ENCODE measurements at places on chromosomes 6 and 20.
A peak's percentile ranks its signal among the peaks of the same experiment; 100 is the strongest.

- no peak for DNase-seq
These were observed 99.6 kb upstream of the TMEM170B start for GRCh38 chr6:11437824-11438459.

- DNase-seq = peak; percentile 42
These were observed 55.9 kb upstream of the TRAF3IP2 start for GRCh38 chr6:111661541-111662061.

- no peak for DNase-seq
These were observed 216.9 kb upstream of the SMLR1 start for GRCh38 chr6:130610303-130610702.

- DNase-seq = no peak
These were observed 73.0 kb downstream of the PKHD1 start for GRCh38 chr6:52014391-52014790.

- DNase-seq = no peak
These were observed 166.8 kb downstream of the DST start for GRCh38 chr6:56475736-56476457.

DNA sequence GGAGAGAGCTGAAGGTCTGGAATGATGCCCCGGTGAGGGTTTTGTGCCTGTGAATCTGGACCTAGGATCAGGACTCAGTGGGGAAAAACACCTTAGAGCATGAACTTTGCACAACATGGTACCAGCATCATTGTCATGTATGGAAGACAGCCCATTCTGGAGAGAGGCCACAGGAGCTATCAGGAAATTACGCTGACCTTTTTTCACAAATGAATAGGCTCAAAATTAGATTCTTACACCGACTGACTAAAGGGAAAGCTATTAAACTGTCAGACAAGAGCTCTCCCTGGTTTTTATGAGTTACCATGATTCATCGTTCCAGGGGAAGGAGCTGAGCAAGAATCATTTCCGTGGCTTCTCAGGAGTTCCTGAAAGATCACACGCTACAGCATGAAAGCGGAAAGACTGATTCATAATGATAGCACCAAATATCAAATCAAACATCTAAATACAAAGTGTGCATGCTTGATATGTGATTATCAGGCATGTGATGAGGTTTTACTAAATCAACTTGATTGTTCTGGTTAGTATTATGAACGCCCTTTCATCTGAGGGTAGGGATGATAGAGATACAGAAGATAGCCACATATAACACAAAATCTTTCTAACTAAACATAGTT is 224.9 kb upstream of the SMLR1 start:
- DNase-seq = no peak

DNA sequence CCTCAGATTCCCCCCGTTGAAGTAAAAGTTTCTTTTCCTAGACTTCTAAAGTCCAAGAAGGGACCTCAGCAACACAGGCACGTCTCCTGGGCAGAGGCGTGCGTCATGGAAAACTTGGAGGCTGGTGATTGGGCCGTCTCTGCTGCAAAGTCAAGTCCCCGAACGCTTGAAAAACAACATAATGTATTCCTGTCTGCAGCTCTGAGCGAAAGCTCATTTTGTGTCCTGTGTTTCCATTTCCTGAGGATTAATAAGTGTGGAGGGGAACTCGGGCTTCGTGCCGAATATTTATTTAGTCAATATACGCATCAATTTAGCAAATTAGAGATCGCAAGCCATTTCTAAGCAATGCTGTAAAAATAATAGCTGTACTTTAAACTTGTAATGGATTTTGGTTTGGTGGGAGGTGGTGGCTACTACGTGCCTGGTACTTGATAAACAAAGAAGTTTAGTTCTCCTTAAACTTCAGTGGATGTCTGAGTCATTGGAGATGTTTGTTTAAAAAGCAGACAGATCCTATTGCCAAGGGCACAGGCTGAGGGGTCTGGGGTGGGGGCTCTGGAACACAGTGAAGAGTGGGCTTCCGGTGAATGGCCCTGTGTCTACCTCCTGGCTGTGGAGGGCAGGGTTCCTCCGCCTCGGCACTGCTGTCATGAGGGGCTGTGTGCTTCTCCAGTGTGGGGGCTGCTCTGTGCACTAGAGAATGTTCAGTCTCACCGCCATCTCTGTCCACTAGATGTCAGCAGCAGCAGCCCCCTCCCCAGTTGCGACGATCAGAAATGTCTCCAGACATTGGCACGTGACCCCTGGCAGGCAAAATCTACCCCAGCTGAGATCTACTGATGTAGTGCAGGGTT is 21.8 kb downstream of the PCK1 start:
- no peak for DNase-seq

DNA sequence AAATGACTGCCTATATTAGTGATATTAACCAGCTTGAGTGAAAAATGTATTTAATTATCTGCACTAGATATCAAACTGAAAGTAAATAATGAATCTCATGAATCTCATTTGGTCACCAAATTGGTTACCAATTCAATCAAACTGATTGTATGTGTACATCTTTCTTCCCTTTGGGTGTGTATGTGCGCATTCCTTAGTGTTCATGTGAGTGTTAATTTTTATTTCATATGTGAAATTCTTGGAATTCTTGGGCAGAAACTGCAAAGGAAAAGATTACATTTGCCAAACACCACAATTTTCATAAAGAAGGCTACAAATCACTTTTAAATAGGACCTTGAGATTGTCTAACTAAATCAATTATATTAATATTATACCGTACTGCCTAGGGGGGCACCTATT is 648.4 kb upstream of the MARCKS start:
- no peak for DNase-seq

DNA sequence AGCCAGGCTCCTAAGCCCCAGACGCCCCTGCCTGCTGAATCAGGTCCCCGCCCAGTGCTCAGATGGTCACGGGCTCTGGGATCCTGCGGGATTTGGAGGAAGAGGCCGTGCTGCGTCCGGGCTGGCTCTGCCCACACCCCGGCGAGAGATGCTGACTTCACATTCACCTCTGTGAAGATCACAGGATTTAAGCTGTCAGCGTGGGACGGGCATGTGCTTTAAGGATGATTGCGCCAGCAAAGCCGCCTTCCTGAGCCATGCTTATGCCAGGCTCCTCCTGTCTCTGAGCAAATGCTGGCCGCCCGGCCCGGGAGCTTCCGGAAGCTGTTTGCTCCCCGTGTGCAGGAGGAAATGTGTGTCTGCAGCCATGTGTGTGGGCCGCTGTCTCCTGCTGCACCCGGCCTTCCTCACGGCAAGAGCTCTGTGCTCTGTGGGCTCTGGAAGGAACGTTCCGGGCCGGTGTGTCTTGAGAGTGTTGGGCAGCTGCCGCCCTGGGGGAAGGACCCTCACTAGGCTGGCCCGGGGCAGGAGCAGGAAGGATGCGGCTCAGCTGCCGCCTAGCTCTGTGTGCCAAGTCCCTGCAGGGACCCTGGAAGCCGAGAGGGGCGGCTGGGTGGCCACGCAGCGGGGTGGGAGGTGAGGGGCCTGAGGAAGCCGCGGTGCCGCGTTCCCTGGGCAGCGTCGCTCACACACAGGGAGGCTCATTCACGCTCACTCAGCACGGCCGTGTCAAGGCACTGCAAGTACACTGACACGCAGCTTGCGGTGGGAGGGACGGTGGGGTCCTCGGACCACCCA is 19.0 kb upstream of the BHLHE23 start:
- DNase-seq = no peak

DNA sequence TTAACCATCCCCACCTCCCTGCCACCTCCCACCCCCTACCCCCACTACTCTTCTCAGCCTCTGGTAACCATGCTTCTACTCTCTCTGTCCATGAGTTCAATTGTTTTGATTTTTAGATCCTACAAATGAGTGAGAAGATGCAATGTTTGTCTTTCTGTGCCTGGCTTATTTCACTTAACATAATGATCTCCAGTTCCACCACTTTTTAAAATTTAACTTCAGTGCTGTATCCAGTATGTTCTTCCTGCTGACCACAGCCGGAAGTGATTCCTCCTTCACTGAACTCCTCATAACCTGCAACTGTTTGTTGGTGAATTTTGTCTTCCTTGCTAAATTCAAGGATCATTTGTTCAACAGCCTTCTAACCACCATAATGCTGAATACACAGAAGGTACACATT is 3.9 kb downstream of the MAP7 start:
- no peak for DNase-seq

DNA sequence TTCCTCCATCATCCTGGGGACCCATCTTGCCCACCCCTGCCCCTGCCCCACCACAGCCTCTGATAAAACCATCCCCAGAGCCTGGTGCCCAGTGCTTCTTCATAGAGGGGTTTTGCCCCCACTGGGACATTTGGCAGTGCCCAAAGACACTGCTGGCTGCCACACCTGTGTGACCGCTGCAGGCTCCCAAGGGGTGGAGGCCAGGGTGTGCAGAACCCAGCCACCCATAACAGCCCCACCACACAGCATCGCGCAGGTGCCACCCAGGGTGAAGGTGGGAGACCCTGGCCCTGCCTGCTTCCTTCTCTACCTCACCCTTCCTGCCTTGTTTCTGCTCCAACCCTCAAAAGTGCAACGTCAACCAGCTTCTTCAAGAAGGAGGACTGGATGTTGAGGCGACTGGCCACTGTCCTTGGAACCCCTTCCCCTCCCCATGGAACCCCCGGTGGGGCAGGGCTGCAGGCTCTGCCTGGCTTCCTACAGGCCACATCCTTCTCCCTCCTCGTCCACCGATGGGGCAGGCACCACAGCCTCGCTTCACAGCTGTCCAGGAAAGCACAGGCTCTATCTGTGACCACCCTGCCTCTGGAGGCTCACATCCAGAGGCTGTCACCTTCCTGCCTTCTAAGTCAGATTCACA is 79.2 kb upstream of the MPC1 start:
- no peak for DNase-seq

DNA sequence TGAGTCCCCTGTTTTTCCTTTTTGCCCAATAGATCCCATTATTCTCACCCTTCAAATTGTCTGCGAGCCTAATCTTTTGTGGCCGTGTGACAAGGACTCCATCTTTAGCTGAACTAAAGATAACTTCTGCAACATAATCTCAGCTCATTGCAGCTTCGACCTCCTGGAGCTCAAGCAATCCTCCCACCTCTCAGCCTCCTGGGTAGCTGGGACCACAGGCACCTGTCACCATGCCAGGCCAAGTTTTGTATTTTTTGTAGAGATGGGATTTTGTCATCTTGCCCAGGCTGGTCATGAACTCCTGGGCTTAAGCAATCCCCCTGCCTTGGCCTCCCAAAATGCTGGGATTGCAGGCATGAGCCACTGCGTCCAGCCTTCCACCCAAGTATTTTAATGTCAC is 161.0 kb downstream of the GJA1 start:
- no peak for DNase-seq

DNA sequence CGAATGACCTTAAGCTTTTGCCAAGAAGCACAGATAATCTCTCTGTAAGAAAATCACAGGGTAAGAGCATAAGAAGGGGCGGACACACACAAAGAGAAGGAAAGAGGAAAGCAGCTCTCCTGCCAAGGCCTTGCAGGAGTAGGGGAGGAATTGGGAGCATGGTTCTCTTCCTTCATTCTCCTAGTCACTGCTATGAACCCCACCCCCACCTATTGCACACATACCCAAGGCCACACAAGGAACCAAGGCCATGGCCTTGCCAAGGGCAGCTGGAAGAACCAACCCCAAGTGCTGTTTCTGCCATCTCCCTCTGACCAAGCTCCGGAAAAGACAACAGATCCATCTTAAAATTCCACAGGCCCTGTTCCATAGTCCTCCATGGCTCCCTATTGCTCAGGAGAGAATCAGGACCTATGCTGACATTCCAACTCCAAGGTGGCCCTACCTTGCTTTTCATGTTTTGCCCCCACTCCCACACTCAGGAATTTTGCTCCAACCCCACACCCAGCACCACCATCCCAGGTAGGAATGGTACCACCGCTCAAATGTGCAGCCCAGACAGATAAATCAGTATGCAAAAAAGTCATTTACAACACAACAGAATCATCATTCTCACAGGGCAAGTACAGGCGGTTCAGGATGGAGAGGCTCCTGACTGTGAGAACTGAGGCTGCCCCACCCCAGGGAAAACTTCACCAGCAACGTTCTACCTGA is 31.3 kb downstream of the TRAM2 start:
- no peak for DNase-seq

DNA sequence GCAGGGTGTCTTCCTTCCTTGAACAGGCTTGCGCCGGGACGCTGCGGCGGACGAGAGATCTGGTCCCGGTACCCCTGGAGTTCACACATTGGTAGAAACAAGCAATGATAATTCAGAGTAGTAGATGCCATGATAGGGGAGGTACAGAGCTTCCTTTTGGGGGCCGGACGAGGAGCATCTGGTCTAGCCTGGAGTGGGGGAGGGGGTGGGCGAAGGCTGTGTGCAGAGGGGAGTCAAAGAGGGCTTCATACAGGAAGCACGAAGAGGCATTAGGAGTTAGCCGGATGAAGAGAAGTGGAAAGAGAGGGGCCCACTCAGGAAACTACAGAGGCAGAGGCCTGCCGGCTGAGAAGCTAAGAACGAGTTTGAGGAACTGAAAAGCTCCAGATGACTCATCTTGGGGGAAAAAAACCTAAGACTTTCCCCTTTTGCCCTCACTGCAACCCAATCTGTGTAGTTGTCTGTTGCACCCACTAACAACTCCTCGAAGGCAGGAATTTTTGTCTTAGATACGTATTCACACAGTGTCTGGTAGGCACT is 611 bp downstream of the CNPY3 start:
- no peak for DNase-seq

GRCh38 chr6:39669973-39670342 is 55.2 kb downstream of the KIF6 start:
- no peak for DNase-seq

DNA sequence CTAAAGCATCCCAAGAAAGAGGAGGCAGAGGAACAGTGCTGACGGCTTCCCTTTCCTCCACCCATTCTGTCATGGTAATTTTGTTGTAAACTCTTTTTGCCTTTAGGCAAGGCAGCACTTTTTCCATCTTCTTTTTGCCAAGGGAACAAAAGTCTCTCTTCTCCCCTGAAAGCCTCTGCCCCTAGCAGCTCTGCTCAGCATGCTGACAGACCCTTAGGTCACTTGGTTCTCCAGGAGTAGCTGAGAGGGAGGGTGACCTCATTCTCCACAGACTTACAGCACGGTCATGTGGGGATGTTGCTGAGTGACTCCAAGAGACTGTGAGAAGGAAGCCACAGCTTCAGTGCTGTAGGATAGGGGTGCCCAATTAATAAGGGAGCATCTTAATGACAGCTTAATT is 81.1 kb upstream of the RALGAPA2 start:
- DNase-seq = no peak

GRCh38 chr6:116047173-116047933 is 13.3 kb downstream of the FRK start:
- DNase-seq = no peak

DNA sequence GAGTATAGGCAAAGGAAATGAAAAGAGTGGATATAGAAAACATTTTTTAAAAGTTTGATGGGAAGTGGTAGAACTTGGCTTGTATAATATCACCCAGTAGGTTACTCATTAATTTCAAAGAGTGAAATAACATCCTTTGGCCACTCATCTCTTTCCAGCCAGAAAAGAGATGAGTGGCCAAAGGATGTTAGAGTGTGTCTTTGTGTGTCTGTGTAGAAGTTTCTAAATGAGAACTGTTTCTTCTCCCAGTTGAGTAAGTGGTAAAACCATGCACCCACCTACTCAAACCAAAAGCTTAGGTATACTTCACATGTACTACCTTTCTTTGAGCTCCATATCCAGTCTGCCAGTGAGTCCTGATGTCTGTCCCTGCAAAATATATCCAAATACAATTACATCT is 47.7 kb upstream of the TMEM244 start:
- DNase-seq = no peak

All from NCI-H2107 (cell line).